ENCODE measurements at places on chromosomes 16 and 17.

DNA sequence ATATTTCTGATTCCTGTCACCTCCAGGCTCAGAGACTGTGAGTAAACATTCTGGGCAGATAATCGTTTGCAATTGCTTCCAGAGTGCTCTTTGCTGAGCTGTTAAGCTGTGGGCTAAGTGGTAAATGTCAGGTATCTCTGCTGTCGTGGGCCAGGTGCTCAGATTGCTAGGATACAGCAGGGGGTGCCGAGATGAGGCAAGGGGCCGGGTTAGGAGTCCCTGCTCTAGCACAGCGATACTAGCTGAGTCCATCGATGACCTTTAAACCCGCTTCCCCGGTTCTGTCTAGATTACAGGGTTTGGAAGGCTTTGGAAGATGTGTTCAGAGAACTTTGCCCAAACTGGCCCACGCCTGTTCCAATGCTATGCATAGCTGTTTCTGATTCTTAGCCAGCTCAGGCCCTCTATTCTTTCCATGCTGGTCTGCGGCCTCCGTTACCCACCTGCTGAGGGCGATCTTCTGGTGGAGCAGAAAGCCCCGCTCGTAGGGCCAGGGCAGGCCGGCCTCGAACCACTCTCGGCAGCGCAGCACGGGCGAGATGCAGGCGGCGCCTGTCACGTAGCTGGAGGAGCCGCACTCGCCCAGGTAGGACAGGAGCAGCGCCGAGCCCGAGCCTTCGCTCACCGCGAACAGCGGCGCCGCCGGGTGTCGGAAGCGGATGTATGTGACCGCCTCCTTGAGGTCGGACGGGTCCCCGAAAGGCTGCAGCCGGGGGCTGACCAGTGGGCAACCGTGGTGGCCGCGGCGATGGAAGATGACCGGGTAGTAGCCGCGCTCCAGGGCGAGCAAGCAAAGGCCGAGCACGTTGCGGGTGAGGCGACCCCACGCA is 979 bp downstream of the ABHD15 start:
- peak; percentile 62 for DNase-seq

- no peak for DNase-seq
These were observed 148.2 kb downstream of the IRX5 start for GRCh38 chr16:55078699-55079410.

- no peak for DNase-seq
These were observed 33.5 kb downstream of the CEP95 start for GRCh38 chr17:64540118-64540776.

DNA sequence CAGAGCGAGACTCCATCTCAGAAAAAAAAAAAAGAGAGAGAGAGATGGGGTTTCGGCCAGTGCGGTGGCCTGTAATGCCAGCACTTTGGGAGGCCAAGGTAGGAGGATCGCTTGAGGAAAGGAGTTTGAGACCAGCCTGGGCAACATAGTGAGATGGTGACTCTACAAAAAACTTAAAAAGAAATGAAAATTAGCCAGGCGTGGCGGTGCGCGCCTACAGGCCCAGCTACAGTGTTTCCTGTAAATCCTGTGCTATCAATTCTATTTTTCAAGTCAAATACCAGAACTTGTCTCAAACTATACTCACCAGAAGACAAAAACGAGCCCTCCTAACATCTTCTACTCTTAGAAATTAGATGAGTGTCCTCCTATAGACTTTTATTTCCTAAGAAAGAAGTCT is 19.3 kb downstream of the UBE2O start:
- no peak for DNase-seq

- DNase-seq: peak; percentile 64
These were observed 45.7 kb downstream of the CMTM4 start for GRCh38 chr16:66650707-66651473.

DNA sequence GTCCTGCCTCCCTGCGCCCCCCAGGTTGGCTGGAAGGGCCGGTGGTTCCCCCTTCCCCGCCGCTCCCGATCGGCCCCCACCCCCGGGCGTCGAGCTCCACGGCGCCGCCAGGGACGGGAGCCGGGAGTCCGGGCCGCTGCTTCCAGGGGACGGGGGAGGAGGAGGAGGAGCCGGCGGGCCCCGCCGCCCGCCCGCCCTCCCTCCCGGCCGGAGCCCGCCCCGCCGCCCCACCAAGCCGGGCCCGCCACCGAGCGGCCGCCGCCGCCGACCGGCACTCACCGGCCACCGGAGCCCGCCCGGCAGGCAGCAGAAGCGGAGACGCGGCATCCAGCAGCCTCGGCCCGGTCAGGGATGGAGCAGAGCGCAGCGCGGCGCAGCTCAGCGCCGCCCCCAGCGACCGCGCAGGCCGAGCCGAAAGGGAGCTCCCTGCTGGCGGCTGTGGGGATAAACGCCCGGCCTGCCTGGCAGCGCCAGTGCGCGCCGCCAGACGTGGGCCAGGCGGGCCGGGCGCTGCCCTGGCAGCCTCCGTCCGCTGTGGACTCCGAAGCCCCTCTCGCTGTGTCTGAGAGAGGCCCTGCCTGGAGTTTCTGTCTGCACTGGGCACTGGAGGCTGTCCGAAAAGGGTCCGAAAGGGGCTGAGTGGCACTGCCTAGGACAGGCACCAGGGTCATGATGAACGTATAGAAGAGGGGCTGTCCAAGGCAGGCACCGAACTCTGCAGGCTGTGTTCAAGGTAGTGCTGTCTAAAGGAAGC is at the start of gene MYO18A:
Gene MYO18A (minus strand): TSS at position 365 of the 754 bp plus-strand sequence. CDS start 13,458 bp downstream, outside the sequence.
- DNase-seq: peak; percentile 59

DNA sequence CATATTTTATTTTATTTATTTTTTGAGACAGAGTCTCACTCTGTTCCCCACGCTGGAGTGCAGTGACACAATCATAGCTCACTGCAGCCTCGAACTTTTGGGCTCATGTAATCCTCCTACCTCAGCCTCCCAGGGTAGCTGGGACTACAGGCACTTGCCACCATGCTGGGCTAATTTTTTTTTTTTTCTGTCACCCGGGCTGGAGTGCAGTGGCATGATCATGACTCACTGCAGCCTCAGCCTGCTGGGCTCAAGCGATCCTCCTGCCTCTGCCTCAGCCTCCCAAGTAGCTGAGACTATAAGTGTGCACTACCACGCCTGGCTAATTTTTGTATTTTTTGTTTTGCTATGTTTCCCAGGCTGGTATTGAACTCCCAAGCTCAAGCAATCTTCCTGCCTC is 17.1 kb downstream of the UNC45B start:
- DNase-seq: no peak

- DNase-seq: no peak
These were observed 252.9 kb upstream of the XYLT1 start for GRCh38 chr16:17723531-17724134.

Measured in T-cell (primary cell).